ENCODE measurements at places on chromosomes 7 and 10.

DNA sequence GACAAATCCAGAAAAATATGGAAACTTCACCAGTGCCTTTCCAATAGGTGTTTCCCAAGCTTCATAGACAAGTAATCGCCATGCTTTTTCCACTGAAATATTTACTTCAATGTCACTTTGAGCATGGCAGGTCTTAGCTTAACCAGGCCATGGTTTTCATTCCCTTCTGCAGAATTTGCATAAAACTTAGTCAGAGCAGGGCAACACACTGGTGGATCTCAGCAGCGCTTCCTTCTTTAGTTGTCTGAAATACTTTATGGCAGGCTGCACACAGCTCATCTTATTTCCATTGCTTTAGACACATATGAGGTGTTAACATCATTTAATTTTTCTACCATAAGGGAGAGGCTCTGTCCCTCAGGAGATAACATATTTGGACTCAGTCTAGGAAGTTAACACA lies 102.9 kb upstream of the AHR start:
- H3K4me3 ChIP-seq: no peak overlapping the region
- no peak overlapping the region for H3K27ac ChIP-seq
- H3K4me1 ChIP-seq: peaks cover 19% of the 10 kb centered on the region
- H3K36me3 ChIP-seq: no peaks in the 10 kb centered on the region

DNA sequence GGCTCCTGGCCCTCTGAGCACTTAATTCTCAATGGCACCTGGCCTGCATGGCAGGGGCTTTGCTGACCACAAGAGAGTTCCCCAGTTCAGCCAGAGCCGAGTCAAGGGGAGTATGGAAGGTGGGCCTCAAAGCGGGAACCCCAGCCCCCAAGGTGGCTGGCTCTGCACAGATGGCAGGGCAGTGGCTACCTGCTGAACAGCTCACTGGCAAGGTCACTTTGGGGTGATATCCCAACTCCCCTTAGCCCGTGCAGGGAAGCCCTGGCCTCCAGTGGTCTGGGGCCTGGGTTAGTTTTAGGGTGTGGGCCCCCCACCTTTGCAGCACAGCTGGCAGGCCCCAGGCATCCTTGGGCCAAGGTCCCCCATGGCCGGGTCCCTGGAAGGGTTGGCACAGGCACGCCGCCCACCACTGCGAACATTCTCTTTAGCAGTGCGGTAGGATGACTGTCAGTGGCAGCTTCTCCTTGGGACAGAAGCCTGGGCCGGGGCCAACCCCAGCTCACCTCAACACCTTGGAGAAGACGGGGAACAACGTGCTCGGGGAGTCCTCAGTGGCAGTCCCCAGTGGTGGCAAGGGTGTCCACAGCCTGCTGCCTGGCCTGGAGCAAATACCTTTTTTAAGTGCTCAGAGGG lies 36.8 kb downstream of the PPIF start:
- H3K4me1 ChIP-seq: no peaks in the 10 kb centered on the region
- no peak overlapping the region for H3K4me3 ChIP-seq
- H3K27me3 ChIP-seq: no peaks in the 10 kb centered on the region
- no peaks in the 10 kb centered on the region for H3K36me3 ChIP-seq
- H3K27ac ChIP-seq: no peak overlapping the region

DNA sequence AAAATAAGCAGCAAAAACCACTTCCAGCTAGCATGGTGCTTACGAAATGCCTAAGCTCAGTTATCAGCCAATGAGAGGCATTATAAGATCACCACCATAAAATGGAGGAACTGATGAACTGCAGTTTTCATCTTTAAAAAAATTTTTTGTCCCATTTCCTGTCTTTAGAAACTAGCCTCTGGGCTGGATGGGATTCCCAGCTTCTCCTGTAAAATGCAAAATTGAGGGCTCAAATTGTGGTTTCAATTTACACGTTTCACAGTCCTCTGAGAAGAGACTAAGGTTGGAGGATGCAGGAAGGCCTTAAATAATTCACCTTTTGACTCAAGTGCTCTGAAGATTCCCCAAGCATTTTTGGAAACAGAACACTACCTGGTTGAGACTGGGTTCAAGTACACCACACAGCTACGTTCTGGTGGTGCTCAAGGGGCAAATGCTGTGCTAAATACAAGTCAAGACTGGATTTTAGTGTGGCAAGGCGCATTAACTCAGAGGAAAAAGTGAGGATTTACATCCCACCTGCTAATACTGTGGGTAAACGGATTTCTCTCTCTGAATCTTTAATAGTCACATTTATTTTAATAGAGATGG lies 951 bp downstream of the ZNF25 start:
- no peaks in the 10 kb centered on the region for H3K27me3 ChIP-seq
- H3K36me3 ChIP-seq: peaks cover 32% of the 10 kb centered on the region
- peaks cover 23% of the 10 kb centered on the region for H3K4me1 ChIP-seq
- DNase-seq: no peak

- H3K27me3 ChIP-seq: peaks cover 8% of the 10 kb centered on the region
- H3K4me1 ChIP-seq: peaks cover 3% of the 10 kb centered on the region
- no peak overlapping the region for H3K27ac ChIP-seq
- no peak overlapping the region for H3K4me3 ChIP-seq
Observed at GRCh38 chr7:150965273-150965830, 12.8 kb downstream of the KCNH2 start.

GRCh38 chr7:150823484-150824126 lies 23.0 kb downstream of the TMEM176A start:
- H3K27ac ChIP-seq: no peak overlapping the region
- no peak overlapping the region for H3K4me3 ChIP-seq
- H3K27me3 ChIP-seq: peaks cover 29% of the 10 kb centered on the region

DNA sequence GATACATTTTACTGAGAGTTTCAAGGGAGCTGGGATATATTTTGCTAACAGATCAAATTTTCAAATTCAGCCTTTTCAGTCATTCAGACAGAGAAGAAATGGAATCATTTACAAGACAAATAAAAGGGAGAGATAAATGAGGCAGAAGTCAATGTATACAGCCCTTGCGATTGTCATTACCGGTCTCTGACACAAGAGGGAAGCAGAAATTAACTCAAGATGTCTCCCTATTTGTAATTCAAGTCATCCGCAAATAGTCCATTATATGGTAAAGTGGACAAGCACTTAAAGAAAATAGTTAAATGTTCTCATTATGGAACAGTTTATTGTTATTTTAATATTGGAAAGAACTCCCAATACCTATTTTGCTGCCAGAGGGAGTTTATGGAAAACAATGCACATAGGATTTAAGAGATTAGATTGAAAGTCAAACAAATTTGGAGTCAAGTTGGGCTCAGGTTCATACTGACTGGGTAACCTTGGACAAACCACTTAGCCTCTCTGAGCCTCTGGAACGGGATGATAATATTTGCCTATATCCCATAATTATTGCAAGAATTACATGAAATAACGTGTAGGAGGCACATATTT lies 89.3 kb upstream of the PRKCQ start:
- H3K36me3 ChIP-seq: no peaks in the 10 kb centered on the region
- no peaks in the 10 kb centered on the region for H3K27me3 ChIP-seq
- no peak for DNase-seq
- no peak overlapping the region for H3K4me3 ChIP-seq

DNA sequence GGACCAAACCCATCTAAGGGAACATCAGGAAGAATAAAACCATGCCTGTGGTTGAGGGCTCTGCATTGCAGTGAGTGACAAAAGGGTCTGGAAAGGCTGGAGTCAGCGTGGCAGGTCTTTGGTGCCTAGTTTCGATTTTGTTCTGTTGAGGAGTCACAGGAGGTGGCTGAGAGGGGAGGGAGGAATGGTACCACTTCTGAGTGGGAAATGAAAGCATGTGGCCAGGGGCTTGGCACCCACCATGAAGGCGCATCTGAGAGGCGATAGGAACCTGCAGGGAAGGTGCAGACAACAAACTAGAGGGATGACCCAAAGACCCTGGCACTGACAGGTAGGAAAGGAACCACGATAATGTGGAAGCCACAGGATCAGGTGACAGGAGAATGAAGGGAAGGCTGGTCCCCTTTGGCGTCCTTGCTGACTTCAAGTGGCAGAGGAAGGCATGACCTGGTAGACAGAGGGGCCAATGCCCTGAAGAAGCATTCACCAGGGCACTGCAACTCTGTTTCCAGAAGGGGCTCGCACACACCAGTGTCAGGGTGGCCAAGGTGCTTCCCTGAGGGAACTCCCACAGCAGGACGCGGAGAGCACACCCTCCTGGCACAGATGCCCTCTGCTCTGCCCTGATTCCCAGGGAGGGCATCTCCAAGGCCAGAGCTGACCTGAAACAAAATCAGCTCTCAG lies 41.7 kb downstream of the HIPK2 start:
- no peak overlapping the region for H3K27ac ChIP-seq
- H3K27me3 ChIP-seq: no peaks in the 10 kb centered on the region
- no peak for DNase-seq
- no peak overlapping the region for H3K4me3 ChIP-seq
- peaks cover 79% of the 10 kb centered on the region for H3K4me1 ChIP-seq

- DNase-seq: peak; percentile 17
- H3K27ac ChIP-seq: no peak overlapping the region
- H3K27me3 ChIP-seq: no peaks in the 10 kb centered on the region
- H3K36me3 ChIP-seq: no peaks in the 10 kb centered on the region
- peaks cover 5% of the 10 kb centered on the region for H3K4me1 ChIP-seq
- no peak overlapping the region for H3K4me3 ChIP-seq
Observed at GRCh38 chr10:86648704-86649427, 5.5 kb upstream of the OPN4 start.

- H3K27ac ChIP-seq: peak overlapping the region; percentile 89
- H3K4me3 ChIP-seq: peak overlapping the region; percentile 38
- H3K36me3 ChIP-seq: peaks cover 59% of the 10 kb centered on the region
- H3K27me3 ChIP-seq: no peaks in the 10 kb centered on the region
Observed at GRCh38 chr10:100508691-100509150, 10.9 kb downstream of the SEC31B start.

DNA sequence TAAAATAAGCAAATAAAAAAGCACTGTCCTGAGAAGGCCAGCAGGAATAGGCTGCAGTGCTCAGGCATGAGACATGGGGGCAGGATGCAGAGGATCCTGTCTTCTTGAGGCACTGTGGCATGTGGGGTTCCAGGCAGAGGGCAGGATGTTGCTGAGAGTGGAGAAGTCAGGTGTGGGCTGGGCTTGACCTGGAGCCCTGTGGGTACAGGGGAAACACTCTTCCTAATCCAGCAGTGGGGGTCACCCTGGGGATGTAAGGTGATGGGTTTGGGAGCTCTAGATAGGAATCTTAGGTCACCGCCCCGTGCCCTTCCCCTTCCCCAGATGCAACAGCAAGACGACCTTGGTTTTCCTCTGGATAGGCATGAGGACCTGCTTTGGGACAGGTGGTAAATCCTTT lies 13.6 kb downstream of the SUMF2 start:
- H3K4me1 ChIP-seq: peaks cover 4% of the 10 kb centered on the region
- peak overlapping the region; percentile 67 for H3K27ac ChIP-seq
- peaks cover 87% of the 10 kb centered on the region for H3K36me3 ChIP-seq
- DNase-seq: peak; percentile 12

DNA sequence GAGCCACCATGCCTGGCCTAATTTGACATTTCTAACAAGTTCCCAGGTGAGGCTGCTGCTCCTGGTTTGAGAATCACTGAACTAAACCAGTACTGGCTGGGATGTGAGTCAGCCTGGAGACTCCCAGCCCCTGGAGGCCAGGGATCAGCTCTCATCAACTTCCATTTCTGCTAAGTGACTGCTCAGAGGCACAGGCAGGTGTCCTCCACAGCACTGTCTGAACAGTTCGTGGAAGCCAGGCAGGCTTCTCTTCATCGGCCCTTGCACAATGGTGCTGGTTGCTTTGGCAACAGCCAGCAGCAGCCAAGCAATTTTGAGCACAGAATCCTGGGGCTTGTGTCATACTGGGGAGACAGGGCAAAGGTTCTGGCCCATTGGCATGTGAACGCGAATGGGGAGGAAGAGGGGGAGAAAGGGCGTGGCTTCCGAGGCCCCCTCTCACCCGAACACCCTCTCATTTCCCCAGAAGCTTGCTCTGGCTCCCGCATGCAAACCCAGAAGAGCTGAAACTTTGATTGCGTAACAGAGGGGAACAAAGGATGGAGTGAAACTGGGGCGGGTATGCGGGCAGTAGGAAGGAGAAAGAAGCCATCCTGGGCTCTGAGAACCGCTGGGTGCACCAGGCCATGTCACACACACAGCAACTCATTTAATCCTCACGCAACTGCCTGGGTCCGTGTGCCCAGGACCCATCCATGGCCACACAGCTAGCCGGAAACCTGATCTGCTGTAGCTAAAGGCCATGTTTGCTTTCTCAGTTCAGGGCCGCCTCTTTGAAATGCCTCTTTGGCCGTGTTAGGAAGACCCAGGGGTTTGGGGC lies 9.0 kb upstream of the POR start:
- no peaks in the 10 kb centered on the region for H3K36me3 ChIP-seq
- no peaks in the 10 kb centered on the region for H3K27me3 ChIP-seq
- no peaks in the 10 kb centered on the region for H3K4me1 ChIP-seq
- no peak overlapping the region for H3K27ac ChIP-seq
- no peak overlapping the region for H3K4me3 ChIP-seq
- DNase-seq: no peak

DNA sequence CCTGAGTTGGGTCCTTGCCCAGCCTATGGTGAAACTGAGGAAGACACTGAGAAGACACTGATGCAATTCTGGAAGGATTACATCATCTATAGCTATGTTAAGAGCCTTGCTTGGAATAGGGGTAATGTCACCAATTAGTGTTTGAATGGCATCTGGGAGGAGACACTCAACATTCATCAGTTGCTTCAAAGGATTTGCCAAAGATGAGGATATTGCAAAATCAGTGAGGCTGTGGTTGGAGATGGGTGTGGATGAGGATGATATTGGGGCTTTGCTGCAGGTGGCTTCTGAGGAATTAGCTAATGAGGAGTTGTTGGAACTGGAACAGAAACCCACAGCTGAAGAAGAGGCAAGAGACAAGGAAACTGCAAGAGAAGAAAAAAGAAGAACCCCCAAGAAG lies 146.7 kb upstream of the SP4 start:
- no peak overlapping the region for H3K4me3 ChIP-seq
- no peak for DNase-seq
- no peaks in the 10 kb centered on the region for H3K27me3 ChIP-seq
- H3K27ac ChIP-seq: no peak overlapping the region
- H3K4me1 ChIP-seq: no peaks in the 10 kb centered on the region

DNA sequence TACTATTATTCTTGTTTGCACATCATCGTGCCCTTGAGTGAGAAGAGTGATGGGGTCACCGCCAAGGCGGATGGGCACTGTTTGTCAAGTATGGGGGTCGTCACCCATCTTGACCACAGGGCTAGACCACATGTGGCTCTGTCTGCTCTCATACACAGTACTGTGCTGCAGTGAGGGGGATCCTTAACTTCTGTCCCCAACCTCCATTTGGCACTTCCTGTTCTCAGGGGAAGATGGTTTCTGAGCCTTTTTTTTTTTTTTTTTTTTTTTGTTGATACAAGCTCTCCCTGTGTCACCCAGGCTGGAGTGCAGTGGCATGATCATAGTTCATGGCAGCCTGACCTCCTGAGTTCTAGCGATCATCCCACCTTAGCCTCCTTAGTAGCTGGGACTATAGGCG lies 13.6 kb downstream of the WBP1L start:
- H3K36me3 ChIP-seq: peaks cover 23% of the 10 kb centered on the region
- no peak overlapping the region for H3K4me3 ChIP-seq
- peaks cover 36% of the 10 kb centered on the region for H3K4me1 ChIP-seq
- DNase-seq: no peak
